ENCODE measurements at places on chromosomes 6 and 20.

GRCh38 chr6:38476141-38476540 lies 163.6 kb downstream of the BTBD9 start:
- DNase-seq = no peak

- DNase-seq = no peak
Observed at GRCh38 chr20:39853636-39854035, 835.4 kb downstream of the MAFB start.

DNA sequence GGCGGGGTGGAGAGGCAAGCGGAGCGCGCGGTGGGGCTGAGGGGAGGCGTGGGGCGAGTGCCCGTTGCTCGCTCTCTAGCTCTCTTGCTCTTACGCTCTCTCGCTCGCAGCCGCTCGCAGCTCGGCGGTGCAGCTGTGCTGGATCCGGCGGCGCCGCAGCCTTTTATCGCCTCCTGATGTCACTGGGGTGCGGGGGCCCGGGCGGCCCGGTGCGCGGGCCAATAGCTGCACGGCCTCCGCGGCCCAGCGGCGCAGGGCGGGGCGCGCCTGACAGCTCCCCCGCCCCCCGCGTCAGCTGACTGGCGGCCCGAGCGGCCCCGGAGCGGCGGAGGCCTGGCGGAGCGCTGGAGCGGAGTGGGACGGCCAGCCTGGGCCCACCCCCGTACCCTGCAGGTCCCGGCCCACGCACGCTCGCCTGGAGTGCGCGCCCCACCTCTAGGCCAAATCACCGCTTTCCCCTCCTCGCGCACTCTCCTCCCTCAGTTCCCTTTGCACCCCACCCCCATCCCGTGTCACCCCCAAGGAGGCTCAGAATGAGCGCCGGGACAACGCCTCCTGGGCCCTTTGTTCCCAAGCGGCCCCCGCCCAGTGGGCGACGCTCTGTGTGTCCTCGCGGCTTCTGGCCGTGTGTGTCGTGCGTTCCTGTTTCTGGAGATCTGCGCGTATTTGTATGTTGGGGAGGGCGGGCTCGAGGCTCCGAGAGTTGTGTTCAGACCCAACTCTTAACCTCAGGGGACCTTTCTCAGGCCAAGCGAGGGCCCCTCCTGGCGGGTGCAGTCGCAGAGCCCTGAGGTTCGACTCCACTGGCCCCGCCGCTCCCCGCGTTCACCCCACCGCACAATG lies at the start of gene MAFB:
TSS of gene MAFB (minus strand) at position 137 of the 843 bp plus-strand sequence. CDS start 386 bp downstream, outside the sequence.
- peak; percentile 17 for DNase-seq

- DNase-seq = no peak
Observed at GRCh38 chr6:143328876-143329275, 121.6 kb downstream of the ADAT2 start.

GRCh38 chr6:35028781-35029769 lies 112.1 kb downstream of the TCP11 start:
- no peak for DNase-seq

GRCh38 chr6:79334674-79335073 lies 100.2 kb upstream of the HMGN3 start:
- no peak for DNase-seq

GRCh38 chr6:42320762-42321161 lies 103.1 kb upstream of the MRPS10 start:
- no peak for DNase-seq

DNA sequence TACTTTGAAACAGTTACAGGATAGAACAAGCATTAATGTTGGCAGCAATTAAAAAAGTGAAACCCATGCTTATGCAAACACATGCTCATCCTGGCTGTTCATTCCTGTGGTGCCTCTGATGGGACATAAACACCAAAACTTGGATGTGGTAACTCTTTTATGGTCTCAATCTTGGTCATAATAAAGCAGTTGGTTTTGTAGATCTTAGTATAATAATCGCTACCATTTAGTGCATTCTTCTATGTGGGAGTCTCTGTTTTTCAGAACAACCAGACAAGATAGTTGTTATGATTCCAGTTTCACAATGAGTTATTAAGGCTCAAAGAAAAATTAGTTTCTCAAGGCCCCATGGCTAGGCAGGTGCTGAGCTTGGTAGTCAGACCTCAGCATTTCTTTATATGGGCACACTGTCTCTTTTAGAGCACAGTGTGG lies 184.0 kb downstream of the UTRN start:
- DNase-seq = no peak

DNA sequence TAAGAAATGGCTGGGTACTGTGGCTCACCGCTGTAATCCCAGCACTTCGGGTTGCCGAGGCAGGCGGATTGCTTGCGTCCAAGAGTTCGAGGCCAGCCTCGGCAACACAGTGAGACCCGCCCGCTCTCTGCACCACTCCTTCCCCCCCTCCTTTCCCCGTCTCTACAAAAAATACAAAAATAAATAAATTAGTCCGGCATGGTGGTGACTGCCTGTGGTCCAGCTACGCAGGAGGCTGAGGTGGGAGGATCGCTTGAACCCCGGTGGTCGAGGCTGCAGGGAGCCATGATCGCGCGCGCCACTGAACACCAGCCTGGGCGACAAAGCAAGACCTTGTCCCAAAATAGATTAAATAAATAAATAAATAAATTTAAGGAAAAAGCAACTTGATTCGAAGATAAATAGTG lies 448 bp upstream of the RNF114 start:
- no peak for DNase-seq

DNA sequence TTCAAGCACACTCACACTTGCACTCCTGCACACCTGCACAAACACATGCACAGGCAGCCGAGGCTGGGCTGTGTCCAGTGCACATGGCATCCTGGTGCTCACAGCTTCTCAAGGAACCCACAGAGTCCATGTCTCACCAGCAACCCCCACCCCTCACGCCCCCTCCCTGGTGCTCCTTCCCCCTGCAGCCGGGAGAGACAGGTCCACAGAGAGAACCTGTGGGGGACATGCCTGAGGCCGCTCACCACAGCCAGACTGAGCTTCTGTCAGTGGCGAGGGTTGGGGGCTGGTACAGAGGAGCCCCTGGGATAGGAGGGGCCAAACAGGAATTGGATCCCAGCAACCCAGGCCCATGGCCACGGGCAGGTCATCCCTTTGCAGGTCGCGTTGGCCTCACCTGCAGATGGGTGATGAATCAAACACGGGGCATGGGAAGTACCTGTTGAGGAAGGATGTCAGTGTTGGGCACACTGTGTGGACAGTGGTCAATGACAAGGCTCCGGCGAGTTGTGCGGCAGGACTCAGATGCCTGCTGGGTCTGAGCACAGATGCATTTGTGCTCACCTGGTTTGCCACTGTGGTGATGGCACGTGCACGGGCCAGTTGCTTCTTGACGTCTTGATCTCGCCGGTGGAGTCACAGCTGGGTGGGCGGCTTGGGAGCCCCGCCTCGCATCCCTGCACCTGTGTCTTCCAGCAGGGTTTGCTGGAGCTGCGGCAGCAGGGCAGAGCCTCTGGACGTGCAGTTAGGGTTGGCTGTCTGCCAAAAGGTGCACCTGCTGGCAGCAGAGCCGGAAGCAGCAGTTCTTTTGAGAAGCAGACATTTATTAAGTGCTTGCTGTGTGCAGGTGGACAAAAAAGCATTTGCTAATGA lies 113.0 kb downstream of the ERMARD start:
- no peak for DNase-seq

- DNase-seq = no peak
Observed at GRCh38 chr20:58137236-58137635, 91.2 kb downstream of the ANKRD60 start.

DNA sequence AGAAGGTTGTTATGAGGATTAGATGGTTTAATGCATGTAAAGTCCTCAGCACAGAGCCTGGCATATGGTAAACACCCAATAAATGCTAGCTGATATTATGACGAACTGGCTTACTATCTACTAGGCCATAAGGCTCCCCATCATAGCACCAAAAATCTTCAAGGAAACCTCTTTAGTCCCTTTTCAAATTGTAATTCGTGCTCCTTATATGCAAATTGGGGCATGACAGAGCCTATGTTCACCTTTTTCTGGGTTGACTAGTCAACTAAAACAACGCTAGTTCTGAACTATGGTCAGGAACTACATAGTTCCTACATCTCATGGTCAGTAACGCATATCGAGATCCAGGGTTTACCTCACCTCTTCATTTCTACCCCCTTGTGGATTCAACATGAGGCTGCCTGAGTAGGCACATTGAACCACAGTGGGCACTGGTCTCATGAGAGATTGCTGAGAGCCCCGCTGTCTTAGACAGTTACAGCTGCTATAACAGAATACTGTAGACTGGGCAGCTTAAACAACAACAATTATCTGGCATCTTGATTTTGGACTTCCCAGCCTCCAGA lies 97.2 kb upstream of the TNFAIP3 start:
- no peak for DNase-seq

DNA sequence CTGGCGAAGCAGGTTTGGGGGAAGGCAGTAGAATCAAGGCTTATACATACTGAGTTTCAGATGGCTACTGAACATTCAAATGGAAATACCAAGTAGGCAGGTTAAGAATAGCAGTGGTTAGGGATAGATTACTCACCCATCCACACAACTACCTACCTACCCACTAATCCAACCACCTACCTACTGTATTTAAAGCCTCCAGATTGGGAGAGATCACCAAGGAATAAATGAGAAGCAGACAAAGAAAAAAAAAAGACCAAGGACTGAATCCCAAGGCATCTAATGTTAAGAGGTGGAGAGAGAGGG lies 68.3 kb upstream of the SMIM29 start:
- no peak for DNase-seq

GRCh38 chr6:41191569-41191968 lies 9.4 kb downstream of the TREML2 start:
- no peak for DNase-seq

GRCh38 chr6:17591287-17591686 lies 8.8 kb upstream of the FAM8A1 start:
- DNase-seq = no peak

DNA sequence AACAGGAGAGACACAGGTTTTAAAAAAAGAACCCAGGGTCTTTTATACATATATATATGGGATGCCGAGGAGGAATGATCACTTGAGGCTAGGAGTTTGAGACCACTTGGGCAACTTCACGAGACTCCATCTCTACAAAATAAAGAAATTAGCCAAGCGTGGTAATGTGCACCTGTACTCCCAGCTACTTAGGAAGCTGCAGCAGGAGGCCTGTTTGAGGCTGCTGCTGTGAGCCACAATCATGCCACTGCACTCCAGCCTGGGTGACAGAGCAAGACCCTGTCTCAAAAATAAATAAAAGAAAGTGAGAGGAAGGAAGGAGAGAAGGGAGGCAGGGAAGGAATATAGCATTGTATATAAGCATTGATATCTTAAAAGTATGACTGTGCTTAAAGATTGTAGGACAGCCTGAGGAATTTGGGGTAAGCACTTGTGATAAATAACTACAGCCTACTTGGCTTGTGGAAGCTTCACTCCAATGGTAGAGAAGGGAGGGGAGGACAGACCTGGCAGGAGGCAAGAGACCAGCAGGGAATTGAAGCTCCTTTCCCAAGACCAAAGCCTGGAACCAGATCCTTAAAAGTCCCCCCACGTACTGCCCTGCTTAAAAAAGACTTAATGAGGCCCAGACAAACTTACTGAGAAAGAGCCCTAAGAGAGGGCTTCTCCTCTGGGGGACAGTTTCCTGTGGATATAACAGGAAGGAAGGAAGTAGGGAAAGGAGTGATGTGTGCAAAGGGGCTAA lies 2.5 kb upstream of the SNTA1 start:
- DNase-seq = no peak

- DNase-seq = no peak
Observed at GRCh38 chr6:17987697-17988421, 424 bp upstream of the KIF13A start.

- DNase-seq = no peak
Observed at GRCh38 chr6:40112350-40112749, 178.1 kb upstream of the MOCS1 start.
